Activated CD8-positive, alpha-beta T cell treated with anti-CD3 and anti-CD28 coated beads, Interleukin-2, amount 10 ng/mL, durations not matched to agents 7 days and 5 days (primary cell): ENCODE measurements at places on chromosomes 2 and 18.

- H3K27me3 ChIP-seq: no peaks in the 10 kb centered on the region
- DNase-seq: no peak
- H3K36me3 ChIP-seq: peaks cover 37% of the 10 kb centered on the region
- H3K27ac ChIP-seq: no peak overlapping the region
These were observed 12.6 kb downstream of the RNF149 start for GRCh38 chr2:101295895-101296294.

DNA sequence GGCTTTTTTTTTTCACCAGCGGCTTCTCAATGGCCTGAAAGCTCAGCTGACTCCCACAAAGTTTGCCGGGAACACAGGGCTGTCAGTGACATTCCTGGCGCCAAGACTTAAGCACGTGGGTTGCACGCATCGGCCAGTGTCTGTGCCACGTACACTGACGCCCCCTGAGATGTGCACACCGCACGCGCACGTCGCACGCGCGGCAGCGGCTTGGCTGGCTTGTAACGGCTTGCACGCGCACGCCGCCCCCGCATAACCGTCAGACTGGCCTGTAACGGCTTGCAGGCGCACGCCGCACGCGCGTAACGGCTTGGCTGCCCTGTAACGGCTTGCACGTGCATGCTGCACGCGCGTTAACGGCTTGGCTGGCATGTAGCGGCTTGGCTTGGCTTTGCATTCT is 63.2 kb downstream of the CCDC74A start:
- no peaks in the 10 kb centered on the region for H3K36me3 ChIP-seq
- DNase-seq: no peak
- no peak overlapping the region for H3K4me3 ChIP-seq

DNA sequence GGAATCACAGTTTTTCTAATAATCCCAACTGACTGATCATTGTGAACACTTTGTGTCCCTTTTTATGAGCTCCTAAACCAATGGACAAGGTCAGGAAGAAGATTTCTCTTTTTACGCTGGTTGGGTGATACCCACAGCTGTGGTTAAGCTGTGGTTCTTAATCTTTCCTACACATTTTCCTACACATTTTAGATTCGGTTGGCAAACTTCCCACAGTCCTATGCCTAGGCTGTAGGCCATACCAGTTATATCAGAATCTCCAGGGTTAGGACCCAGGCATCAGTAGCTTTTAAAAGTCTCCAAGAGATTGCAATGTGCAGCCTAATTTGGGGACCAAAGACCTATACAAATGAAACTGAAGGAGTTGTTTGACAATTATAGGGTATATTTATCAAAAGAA is 203.0 kb downstream of the SP3 start:
- DNase-seq: no peak
- peaks cover 13% of the 10 kb centered on the region for H3K27me3 ChIP-seq
- no peak overlapping the region for H3K4me3 ChIP-seq
- no peaks in the 10 kb centered on the region for H3K36me3 ChIP-seq
- no peak overlapping the region for H3K27ac ChIP-seq

DNA sequence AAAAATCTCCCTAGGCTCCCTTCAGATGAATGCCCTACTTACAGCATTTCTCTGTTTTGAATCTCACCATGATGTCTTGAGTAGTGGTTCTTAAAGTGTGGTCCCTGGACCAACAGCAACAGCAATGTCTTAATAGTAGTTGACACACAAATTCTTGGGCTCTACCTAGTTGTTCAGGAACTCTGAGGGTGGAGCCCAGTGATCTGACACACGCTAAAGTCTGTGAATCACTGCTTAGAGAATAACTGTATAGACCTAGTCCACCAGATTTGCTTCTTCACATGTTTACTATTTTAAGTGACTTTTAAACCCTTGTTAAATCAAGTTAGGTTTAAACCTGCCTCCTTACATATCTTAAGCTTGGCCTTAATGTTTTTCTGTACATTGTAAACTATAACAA is 47.6 kb upstream of the ARHGAP15 start:
- no peak for DNase-seq
- H3K27ac ChIP-seq: no peak overlapping the region
- no peak overlapping the region for H3K4me3 ChIP-seq
- no peaks in the 10 kb centered on the region for H3K36me3 ChIP-seq
- H3K4me1 ChIP-seq: peaks cover 17% of the 10 kb centered on the region
- H3K27me3 ChIP-seq: peaks cover 2% of the 10 kb centered on the region

GRCh38 chr2:96683972-96684820 is 41.6 kb downstream of the FER1L5 start:
- H3K27ac ChIP-seq: no peak overlapping the region
- peaks cover 12% of the 10 kb centered on the region for H3K27me3 ChIP-seq
- no peaks in the 10 kb centered on the region for H3K36me3 ChIP-seq
- DNase-seq: no peak

GRCh38 chr2:134623796-134624195 is 95.0 kb downstream of the TMEM163 start:
- H3K4me3 ChIP-seq: no peak overlapping the region
- no peaks in the 10 kb centered on the region for H3K36me3 ChIP-seq
- DNase-seq: peak; percentile 38
- peaks cover 5% of the 10 kb centered on the region for H3K4me1 ChIP-seq
- H3K27me3 ChIP-seq: peaks cover 4% of the 10 kb centered on the region
- H3K27ac ChIP-seq: no peak overlapping the region

GRCh38 chr2:126253669-126254068 is 402.3 kb upstream of the GYPC start:
- no peak overlapping the region for H3K27ac ChIP-seq
- H3K4me1 ChIP-seq: no peaks in the 10 kb centered on the region
- H3K36me3 ChIP-seq: no peaks in the 10 kb centered on the region
- H3K27me3 ChIP-seq: no peaks in the 10 kb centered on the region
- no peak overlapping the region for H3K4me3 ChIP-seq

GRCh38 chr18:43992741-43993140 is 687.9 kb upstream of the SETBP1 start:
- H3K36me3 ChIP-seq: no peaks in the 10 kb centered on the region
- no peaks in the 10 kb centered on the region for H3K27me3 ChIP-seq
- no peak overlapping the region for H3K4me3 ChIP-seq
- no peak for DNase-seq
- no peak overlapping the region for H3K27ac ChIP-seq
- no peaks in the 10 kb centered on the region for H3K4me1 ChIP-seq

GRCh38 chr18:8800876-8801262 is 95.5 kb downstream of the MTCL1 start:
- peaks cover 2% of the 10 kb centered on the region for H3K27me3 ChIP-seq
- DNase-seq: no peak
- H3K4me3 ChIP-seq: no peak overlapping the region
- H3K36me3 ChIP-seq: no peaks in the 10 kb centered on the region
